ENCODE measurements at places on chromosomes 7 and 10. TPM values are rescaled to one million over a fixed set of nuclear protein-coding genes. Genes with fewer than 3 reads are reported as not detected.

GPR141 gene
- not detected for total RNA-seq

COL13A1 gene
- total RNA-seq, result 12.2 TPM

CYP2E1 gene
- total RNA-seq, result 0.36 TPM

SPDYE5 gene
- not detected for total RNA-seq

DNA sequence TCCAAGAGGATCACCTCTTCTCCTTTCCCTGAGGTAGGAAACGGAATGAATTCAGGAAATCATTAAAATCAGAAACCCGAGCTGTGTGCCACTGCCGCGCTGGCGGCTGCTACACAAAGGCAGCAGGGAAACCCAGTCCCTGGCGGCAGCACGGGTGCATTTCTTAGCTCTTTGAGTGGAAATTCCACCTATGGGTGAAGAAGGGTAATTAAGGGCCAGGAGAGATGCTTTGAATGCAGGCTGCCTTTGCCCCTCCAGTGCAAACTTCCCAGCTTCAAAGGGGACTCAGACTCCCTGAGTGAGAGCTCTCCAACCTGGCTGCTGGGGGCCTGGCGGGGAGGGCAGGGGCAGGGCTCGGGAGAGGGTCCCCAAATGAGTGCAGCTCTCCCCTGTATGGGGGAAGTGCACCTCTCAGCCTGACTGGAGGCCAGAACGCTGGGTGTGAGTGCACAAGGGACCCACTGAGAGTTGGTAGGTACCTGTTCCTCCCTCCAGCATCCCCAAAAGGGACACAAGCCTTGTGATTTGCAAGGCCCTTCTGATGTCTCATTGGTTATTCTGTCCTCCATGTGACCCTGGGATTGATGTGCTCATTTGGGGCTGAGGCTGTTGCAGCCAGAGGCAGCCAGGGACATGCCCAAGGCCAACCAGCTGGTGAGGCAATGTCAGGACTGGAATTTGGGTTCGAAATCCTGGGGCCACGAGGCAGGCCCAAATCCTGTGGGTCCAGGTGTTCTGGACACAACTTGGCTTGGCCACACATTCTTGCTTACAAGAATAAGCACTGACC, 16.3 kb upstream of the ZMIZ1 start:
- H3K4me3 ChIP-seq, result no peak overlapping the region
- H3K4me1 ChIP-seq, result peaks cover 2% of the 10 kb centered on the region
- H3K27ac ChIP-seq, result no peak overlapping the region

DNA sequence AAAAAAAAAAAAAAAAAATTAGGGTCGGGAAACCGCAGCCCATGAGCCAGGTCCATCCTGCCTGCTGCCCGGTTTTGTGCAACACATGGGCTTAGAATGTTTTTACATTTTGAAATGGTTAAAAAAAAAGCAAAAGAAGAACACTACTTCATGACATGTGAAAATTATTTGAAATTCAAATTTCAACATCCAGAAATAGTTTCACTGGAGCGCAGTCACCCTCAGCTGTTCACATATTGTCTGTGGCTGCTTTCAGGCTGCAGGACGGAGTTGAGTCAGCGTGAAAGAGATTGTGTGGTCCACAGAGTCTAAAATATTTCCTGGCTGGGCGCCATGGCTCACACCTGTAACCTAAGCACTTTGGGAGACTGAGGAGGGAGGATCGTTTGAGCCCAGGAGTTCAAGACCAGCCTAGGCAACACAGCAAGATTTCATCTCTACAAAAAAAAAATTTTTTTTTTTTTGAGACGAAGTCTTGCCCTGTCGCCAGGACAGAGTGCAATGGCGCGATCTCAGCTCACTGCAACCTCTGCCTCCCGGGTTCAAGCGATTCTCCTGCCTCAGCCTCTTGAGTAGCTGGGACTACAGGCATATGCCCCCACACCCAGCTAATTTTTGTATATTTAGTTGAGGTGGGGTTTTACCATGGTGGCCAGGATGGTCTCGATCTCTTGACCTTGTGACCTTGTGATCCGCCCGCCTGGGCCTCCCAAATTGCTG, 63.9 kb upstream of the ECHDC3 start:
- no peak for DNase-seq
- H3K36me3 ChIP-seq, result no peaks in the 10 kb centered on the region
- H3K27ac ChIP-seq, result no peak overlapping the region
- H3K4me1 ChIP-seq, result no peaks in the 10 kb centered on the region
- peaks cover 39% of the 10 kb centered on the region for H3K27me3 ChIP-seq

GRCh38 chr7:133664528-133664927, 411.6 kb downstream of the EXOC4 start:
- DNase-seq, result no peak
- H3K36me3 ChIP-seq, result no peaks in the 10 kb centered on the region
- no peak overlapping the region for H3K4me3 ChIP-seq

DNA sequence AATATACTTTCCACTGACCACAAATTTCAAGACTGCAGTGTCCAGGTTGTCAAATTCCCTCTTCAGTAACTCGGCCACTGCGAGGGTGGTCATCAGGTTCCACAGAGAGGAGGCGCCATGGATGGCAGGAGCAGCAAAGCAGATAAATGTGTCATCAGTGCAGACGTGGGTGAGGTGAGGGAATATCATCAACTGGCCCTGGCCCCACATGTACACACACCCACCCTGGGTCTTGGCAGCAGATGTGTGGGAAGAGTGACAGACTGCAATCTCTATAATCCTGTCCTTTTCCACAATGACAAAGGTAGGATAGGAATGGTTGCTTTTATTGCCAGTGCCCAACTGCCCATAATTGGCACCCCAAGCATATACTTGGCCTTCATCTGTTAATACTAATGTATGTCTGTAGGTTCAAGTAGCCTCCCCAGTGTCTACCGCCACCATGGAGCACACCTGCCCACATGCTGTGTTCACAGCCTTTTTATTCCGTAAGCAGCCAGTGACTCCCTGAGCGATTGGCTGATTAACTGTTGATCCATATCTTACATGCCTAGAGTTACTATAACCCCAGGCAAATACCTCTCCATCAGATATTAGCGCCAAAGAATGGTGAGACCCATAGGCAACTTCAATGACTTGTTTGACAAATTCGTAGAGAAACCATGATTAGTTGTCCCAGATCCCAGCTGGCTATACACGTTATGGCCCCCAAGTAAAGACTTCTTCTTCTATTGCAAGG, 16.3 kb upstream of the LIPM start:
- no peak for DNase-seq
- peaks cover 1% of the 10 kb centered on the region for H3K27me3 ChIP-seq
- no peak overlapping the region for H3K4me3 ChIP-seq
- no peak overlapping the region for H3K27ac ChIP-seq
- no peaks in the 10 kb centered on the region for H3K4me1 ChIP-seq
- H3K36me3 ChIP-seq, result no peaks in the 10 kb centered on the region

DNA sequence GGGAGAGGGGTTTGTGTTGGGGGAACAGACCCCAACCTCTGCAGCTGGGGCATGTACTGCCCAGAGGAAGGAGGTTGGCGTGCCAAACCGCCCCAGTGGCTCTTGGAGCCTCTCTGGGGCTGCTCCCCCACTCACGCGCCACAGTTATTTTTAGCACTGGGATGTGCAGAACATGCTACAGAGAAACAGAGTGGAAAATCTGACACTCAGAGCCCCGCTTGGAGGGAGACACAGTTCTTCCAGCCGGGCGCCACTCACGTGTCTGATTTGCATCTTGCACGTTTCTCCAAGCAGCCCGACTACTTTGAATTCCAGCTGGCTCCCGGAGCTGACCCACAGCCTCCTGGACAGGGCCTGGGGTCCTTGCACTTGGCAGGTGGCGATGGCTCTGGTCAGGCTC, 182.0 kb downstream of the RPS24 start:
- DNase-seq, result peak; percentile 61
- no peak overlapping the region for H3K4me3 ChIP-seq
- 0 out of 2 replicates have a peak overlapping the region, but pooled peaks have one; percentile 1 for H3K27ac ChIP-seq
- H3K27me3 ChIP-seq, result no peaks in the 10 kb centered on the region
- no peaks in the 10 kb centered on the region for H3K36me3 ChIP-seq

DNA sequence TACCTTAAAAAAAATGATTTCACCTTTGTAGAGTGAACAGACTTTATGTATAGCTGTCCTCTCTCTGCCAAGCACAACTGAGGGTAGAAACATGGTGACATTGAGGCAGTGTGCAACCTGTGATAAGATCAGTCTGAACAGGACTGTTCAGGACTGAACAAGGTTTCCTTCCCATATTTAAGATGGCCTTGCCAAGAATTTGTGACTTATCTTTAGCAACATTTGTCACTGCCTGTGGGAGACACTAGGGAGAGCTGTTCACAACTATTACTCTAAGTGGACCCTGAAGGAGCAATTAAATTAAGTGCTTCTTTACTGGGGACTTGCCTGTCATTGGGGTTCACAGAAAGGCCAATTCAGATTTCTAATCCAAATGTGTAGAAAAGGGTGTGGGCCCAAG, 6.7 kb downstream of the OR13A1 start:
- no peak for DNase-seq
- no peaks in the 10 kb centered on the region for H3K4me1 ChIP-seq
- no peak overlapping the region for H3K27ac ChIP-seq
